ENCODE measurements at places on chromosomes 5 and 9.
A peak's percentile ranks its signal among the peaks of the same experiment; 100 is the strongest.

GRCh38 chr9:35994959-35995358 is 37.0 kb upstream of the OR2S2 start:
- DNase-seq: no peak

DNA sequence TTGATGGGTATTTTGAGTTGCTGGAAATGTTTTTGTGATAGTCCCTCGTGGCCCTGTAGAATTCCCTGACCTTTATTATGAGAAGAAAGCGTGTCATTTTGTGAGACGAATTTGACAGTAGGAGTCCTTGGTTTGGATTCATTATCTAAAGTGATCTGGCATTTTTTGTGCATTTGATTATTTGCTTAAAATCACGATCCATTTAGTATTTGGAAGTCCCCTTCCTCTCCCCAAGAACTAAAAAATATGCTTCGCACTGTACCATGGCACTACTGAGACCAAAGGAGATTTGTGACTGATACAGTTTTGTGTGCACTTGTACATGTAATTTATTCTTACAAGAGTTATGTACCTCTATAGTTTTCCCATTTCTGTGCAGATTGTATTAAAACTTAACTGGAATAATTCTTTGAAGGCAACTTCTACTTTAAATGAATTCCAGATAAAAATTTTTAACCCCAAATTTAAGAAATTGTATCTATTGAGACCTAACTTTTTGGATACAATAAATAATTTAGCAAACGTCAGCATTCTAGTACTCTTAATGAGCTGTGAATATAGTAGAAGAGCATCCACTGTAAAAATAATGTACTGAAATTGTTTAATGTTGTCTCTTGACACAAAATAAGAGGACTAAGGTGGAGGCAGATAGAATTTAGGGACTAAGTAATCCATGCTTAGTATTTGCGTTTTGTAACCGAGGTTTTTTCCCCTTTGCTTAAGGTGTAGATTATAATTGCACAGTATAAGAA is 2.1 kb downstream of the MAP3K1 start:
- DNase-seq: peak; percentile 17

- no peak for DNase-seq
Measured at GRCh38 chr9:89413963-89414638, 83.8 kb downstream of the SEMA4D start.

GRCh38 chr5:132071338-132071707 is 2.3 kb upstream of the CSF2 start:
- no peak for DNase-seq

DNA sequence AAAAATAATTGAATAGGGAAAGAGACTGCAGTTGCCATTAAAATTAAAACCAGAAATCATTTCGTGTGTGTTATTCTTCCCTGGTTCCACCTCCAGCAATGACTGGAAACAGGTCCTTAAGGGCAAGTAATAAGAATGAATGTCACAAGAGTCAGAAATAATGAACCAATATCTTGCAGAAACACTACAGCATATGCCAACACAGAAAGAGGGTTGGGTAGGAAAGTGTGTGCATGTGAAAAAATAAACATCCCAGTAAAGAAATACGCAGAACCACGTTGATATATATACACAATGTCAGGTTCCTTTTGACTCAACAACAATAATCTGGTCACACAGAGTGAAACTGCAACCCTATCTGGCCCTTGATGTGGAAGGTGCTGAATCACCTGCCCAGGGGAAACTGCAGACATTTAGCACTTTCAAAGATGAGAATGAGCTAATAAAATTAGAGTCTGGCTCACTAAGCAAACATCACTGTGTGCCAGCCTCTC is 15.0 kb downstream of the HMHB1 start:
- DNase-seq: no peak

DNA sequence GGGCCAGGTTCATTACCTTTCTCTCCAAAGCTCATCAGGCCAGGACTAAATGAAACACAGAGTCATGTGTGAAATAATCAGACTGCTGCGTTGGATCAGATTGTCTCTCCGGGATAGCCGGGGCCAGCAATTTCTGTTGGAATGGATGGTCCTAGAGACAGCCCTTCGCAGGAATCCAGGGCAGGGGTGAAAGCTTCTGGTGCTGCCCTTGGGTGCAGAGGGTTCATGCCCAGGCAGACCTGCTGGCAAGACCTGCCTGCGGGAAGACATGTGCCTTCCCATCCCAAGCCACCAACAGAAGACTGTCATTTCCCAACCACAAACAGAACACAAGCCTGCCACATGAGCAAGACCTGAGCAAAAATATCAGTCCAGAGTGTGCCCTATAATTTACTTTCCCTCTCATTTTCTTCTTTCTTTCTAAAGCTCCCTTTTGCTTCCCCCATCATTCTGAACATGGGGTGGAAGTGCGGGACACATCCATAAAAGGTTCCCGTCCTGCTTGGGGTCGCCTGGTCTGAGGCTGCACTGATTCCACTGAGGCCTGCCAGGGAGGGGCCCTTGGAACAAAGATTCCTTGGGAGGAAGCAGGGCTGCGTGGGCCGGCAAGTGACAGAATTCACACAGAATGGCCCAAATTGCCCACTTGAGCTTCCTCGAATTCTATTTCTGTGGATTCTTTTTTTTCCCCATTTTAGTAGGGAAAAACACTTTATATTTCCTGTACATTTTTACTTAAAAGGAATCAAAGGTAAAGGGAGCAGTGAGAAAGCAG is 57.3 kb downstream of the UBE2QL1 start:
- DNase-seq: no peak

GRCh38 chr5:129018837-129019236 is 53.5 kb downstream of the SLC27A6 start:
- no peak for DNase-seq

- DNase-seq: peak; percentile 47
Measured at GRCh38 chr9:26264709-26265601, 586.7 kb upstream of the TUSC1 start.
